ENCODE measurements at places on chromosomes 7 and 10.

DNA sequence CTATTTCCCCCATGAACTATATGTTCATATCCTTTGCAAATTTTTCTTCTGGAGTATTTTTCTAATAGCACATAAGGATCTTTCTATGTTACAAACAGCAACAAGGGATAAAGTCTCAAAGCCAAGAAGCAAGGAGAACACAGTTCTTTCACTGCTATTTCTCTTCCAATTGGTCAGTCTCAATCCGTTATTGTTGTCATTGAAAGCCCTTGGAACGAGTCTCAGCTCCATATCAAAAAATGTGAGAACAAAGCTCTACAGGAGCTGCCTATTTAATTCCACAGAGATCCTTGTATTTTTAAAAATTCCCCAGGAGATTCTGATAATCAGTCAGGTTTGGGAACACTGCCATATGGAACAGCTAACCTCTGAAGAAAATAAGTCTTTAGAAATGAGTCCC, 15.7 kb downstream of the SLC35B4 start:
- DNase-seq: no peak

GRCh38 chr7:95758187-95758586, 14.2 kb upstream of the DYNC1I1 start:
- DNase-seq: no peak

DNA sequence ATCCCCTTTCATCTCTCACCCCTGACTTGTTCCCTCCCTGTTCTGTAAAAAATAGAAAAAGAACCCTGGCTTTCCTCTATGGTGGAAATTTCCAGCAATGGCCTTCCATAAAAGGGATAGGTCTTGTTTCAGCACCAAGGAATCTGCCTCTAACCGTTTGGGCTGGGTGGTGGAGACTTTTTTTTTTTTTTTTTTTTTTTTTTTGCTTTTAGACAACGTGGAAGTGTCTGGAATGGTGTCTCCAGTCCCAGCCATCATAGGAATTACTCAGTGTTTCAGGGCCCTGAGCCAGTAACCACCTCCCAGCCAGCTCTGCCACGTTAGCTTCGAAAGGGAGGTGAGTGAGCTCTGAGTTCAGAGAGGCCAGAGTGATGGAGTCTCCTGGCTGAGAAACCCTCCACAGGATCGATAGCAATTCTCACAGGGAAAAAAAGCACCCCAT, 97.3 kb upstream of the COL1A2 start:
- peak; percentile 99 for DNase-seq

- no peak for DNase-seq
Measured at GRCh38 chr10:110036640-110037039, 28.9 kb downstream of the ADD3 start.

DNA sequence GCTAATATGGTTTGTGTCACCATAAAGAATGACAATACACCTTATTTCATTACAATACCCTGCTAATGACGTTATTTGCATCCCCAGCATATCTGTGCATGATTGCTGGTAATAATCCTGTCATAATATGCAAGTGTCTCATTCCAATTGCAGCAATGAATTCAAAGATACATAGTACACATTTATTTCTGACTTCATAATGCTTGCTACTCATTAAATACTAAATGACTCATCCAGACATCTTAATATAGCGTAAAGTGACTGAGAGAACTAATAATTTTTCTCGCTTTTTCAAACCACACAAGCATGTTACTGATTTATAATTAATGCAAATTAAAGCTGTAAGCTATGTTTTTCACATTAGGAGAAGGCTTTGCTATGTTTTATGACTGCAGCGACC, 234.7 kb upstream of the MDFIC start:
- DNase-seq: no peak

- no peak for DNase-seq
Measured at GRCh38 chr7:80449836-80450235, 62.0 kb downstream of the GNAT3 start.

DNA sequence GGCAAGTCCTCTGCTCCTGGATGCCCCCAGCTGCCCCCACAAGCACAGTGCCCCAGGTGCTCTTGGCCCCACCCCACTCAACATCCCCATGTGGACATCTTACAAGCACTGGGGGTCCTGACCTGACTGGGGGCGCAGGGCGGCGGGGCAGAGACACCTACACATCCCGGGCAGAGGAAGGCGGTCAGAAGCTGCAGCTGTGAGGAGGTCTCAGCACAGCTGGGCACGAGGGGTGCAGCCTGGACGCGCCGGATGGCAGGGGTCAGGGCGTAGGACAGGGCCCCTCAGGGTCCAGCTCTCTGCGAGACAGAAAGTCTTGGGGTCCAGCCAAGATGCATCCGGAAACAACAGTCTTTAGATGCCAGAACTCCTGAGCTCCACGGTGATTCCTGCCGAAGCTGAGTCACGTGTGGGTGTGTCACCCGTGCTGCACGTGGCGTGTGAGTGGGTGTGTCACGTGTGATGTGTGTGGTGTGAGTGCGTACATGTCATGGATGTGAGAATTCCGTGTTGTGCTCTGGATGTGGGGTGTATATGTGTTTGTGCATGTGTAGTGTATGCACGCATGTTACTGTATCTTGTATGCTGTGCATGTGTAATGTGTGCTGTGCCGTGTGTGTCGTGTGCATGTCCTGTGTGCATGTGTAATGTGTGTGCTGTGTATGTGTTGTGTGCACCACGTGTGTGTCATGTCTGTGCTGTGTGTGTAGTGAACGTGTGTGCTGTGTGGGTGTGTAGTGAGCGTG, 5.1 kb downstream of the VENTX start:
- peak; percentile 9 for DNase-seq

- no peak for DNase-seq
Measured at GRCh38 chr10:83397806-83398205, 741.5 kb upstream of the GHITM start.

DNA sequence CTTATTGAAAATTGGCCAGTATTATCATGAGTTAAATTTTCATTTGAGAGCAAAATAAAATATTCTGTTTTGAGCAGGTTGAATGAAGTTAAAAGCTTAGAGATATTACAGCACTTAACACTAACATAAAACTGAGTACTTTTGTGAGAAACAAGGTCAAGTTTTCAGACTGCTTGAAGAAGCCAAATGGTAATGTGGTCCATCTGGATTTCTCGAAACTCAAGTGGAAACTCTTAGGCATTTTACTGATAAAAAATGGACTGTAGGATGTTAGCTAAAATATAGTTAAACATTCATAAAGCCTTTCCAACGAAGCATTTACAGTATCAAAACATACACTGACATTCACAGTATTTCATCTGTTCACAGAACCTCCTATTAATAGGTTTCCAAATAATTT, 528.1 kb upstream of the SEMA3D start:
- no peak for DNase-seq

GRCh38 chr7:96740130-96740529, 30.5 kb upstream of the SEM1 start:
- no peak for DNase-seq

- no peak for DNase-seq
Measured at GRCh38 chr7:129098409-129099084, 43.6 kb upstream of the TNPO3 start.

GRCh38 chr10:80540618-80540980, 2.9 kb downstream of the SH2D4B start:
- no peak for DNase-seq

DNA sequence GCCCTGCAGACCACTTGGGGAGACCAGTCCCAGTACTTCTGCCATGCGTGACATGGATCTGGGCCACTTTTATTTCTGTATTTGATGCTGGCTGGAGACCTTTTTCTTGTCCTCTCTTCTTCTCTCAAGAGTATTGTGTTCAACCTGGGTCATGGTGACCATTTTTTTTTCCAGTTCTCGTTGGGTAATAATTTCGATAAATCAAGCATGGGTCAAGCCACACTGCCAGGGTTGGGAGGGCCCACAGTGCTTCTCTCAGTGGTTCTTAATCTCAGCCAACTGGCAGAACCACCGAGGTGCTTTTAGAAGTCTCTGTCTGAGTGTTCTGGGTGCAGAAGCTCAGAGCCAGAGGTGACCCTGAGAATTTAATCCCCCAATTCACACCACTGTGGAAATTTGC, 269.9 kb downstream of the SEC23IP start:
- no peak for DNase-seq

- peak; percentile 88 for DNase-seq
Measured at GRCh38 chr7:151637781-151638261, 118.1 kb upstream of the RHEB start.

DNA sequence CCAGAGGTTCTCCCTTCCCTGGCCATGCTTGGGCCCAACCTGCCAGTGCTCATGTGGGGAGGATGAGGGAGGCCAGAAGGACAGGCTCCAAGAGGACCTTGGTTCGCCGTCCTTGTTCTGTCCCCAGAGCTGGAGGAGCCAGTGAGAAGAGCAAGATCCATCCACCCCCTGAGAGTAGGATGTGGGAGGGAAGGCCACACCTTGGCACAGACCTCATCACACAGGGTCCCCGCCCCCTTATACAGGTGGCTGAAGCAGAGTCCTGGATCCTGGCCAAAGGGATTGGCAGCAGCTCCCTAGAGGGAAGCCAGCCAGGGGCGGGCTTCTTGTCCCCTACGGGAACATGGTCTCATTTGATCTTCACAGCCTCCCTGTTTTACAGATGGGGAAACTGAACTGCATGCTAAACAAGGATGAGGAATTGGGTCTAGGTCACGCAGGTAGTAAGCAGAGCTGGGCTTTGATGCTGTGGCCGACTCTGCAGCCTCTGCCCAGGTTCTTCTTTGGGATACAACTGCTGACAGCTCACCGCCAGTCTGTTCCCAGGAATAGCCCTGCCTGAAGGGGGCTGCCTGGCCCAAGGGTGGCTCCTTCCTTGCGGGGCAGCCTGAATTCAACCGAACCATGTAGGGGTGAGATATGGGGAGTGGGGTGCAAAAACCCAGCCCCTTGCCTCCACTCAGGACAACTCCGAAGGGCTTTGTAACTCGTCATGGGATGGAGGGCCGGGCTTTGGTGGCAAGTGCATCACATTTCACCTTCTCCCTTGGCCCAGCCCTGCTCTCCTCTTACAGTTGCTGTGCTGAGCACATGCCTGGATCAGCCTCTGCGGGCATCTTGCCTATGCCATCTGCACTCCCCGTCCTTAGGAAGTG, 62.2 kb upstream of the KDM7A start:
- no peak for DNase-seq

GRCh38 chr7:114026486-114027089, 107.8 kb upstream of the PPP1R3A start:
- DNase-seq: peak; percentile 56

- DNase-seq: no peak
Measured at GRCh38 chr10:1368842-1369171, 312.6 kb downstream of the WDR37 start.

DNA sequence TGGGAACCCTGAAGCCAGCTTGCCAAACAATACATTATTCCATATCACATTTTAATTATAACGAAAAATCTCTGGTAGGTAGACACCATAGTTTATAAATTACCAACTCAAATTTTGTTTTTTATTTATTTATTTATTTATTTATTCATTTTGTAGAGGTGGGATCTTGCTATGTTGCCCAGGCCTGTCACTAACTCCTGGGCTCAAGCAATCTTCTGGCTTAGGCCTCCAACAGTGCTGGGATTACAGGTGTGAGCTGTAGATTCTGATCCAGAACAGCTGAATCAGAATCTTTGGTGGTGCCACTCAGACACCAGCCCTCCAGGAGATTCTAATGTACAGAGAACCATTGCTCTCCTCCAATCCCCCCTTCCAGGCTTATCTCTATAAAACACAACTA, 1.7 kb downstream of the PON2 start:
- DNase-seq: no peak

DNA sequence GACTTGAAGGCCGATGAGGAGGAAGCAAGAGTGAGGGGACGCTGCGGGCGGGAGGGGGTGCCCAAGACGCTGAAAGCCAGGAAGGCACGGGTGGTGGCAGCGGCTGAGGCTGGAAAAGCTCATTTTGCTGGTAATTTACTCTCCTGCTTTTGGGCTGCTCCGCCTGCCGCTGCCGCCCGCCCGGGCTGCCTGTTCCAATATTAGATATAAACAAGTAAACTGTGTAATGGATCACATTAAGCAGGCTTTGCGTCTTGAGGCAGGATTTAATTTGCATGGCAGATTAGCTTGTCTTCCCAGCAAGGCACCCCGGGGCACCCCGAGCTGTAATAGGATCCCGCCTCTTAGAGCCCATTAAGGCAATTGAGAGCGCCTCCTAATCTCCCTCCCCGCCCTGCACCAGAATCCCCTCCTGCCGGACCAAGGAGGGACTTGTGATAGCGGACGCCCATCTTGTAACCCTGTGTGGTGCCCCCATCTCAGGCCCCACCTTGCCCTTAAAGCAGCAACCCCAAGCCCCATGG, 46.1 kb upstream of the SLF2 start:
- no peak for DNase-seq

GRCh38 chr10:69866688-69867461, 65.2 kb downstream of the COL13A1 start:
- peak; percentile 90 for DNase-seq

DNA sequence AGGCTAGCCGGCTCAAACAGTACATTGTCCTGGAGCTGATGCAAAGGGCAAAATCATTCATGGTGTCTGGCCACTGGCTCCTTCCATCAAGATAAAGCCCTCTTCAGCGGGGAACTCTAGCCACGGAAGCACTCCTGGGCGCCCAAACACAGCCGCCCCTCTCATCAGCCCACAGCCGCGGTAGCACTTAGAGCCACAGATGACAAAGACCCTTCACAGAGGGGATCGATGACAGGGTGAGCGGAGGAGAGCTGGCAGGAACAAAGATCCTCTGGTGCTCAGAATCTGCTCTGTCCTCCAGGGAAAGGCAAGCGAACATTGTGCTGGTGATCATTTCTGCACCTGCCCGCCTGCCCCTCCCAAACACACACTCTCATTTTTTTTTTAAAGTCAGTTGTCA, 222.2 kb upstream of the NRP1 start:
- no peak for DNase-seq

DNA sequence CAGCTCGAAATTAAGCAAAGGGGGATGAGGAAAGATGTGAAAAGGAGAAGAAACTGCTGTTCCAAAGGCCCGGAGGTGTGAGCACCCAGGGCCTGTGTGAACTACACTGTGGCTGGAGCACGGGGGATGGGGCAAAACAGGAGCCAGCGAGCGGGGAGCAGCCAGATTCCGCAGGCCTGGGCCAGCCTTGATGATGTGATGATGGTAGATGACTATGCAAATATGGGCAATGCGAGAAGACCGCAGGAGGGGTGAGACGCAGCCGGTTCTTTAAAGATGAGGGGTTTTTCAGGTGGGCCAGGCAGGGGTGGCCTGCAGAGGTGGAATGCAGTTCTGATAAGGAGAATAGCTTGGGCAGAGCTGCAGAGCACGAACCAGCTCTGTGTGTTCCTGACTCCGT, 61.5 kb downstream of the LANCL2 start:
- DNase-seq: no peak

DNA sequence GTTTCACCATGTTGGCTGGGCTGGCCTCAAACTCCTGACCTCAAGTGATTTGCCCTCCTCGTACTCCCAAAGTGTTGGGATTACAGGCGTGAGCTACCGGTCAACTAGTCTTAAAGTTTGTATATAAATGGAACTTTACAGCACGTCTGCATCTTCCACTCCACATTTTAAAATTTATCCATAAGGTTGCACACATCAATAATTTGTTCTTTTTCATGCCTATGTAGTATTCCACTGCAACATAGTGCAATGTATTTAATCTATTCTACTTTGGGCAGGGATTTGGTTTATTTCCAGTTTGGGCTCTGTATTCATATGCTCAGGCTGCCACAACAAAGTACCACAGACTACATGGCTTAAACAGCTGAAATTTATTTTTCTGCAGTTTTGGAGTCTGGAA, 90.0 kb downstream of the NPTX2 start:
- DNase-seq: no peak

GRCh38 chr10:6173203-6173602, 29.5 kb upstream of the PFKFB3 start:
- DNase-seq: no peak

GRCh38 chr7:41104631-41105030, 598.3 kb downstream of the INHBA start:
- peak; percentile 81 for DNase-seq

GRCh38 chr7:37665352-37666022, 18.1 kb upstream of the GPR141 start:
- DNase-seq: no peak

Data from EH (cell line).